Fibroblast of mammary gland (primary cell): ENCODE measurements at places on chromosomes 5 and 9.
A peak's percentile ranks its signal among the peaks of the same experiment; 100 is the strongest.

DNA sequence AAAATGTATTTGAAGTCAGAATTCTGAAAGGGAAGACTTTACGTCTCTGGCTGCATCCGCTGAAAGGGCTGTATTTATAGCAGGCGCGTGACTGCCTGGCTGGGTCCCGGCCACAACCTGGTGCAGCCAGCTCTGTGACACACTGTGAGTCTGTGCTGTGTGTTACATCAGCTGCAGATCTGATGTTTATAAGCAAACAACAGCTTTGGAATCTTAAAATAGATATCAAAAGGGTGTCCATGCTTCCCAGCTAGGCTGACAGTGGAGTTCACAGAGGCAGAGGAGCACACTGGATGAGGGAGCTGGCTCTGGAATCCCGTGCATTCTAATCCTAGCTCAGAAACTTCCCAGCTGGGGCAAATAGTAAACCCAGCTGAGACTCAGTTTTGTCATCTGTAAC is 433.4 kb upstream of the BRINP1 start:
- peak; percentile 17 for DNase-seq

GRCh38 chr9:38107811-38108304 is 38.8 kb upstream of the SHB start:
- no peak for DNase-seq

DNA sequence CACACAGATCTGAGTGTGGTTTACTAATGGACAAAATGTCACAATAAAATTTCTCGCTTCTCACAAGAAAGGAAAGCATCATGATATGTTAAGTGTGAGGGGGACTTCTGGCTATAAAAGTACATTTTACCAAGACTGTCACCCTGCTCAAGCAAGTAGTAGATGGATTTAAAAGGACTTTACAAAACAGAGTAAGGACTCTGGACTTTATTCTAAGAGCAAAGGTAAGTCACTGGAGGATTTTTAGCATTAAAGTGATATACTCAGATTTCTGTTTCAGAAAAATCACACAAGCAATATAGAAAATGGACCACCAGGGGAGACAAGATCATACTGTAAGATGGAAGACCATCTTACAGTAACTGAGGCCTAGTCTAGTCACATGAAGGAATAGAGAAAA is 19.7 kb downstream of the FANCC start:
- DNase-seq: no peak

- DNase-seq: no peak
Measured at GRCh38 chr9:4130166-4130565, 169.7 kb downstream of the GLIS3 start.

GRCh38 chr9:88060746-88061145 is 77.5 kb downstream of the SPATA31C2 start:
- DNase-seq: no peak

DNA sequence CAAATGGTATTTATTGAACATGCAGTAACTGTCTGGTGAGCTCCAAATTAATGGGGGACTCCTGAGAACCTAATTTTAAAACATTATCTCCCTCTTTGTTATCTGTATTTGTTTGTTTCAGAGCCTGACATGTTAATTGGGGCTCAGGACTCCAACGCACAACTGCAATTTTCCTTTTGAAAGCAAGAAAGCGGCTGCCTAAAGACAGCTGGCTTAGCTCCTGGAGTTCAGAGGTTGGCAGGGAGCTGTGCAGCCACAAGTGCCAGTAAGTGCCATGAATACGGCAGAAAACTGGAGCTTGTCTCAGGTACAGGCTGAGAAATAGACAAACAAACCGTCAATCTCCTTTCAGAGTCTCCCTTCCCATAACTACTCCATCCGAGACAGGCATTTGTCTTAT is 80.9 kb downstream of the PPP2R2B start:
- no peak for DNase-seq

- no peak for DNase-seq
Measured at GRCh38 chr5:98933445-98934072, 4.8 kb upstream of the CHD1 start.

DNA sequence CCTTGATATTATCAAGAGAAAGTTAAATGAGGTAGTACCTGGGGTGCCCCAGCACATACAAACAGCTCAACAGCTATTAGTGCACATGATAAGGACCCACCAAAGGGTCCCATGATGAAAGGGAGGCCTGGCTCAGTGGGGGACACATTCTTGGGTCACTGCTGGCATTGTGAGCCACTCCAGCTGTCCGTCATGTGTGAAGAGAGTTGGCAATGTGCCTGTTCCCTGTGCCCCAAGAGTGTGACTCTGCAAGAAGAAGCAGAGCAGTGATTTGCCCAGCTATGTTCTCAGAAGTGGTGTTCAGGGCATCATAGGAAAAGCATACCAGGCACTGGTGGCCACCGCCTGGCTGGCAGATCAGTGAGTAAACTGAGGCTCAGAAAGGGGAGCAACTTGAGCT is 37.1 kb upstream of the TDRD7 start:
- no peak for DNase-seq

DNA sequence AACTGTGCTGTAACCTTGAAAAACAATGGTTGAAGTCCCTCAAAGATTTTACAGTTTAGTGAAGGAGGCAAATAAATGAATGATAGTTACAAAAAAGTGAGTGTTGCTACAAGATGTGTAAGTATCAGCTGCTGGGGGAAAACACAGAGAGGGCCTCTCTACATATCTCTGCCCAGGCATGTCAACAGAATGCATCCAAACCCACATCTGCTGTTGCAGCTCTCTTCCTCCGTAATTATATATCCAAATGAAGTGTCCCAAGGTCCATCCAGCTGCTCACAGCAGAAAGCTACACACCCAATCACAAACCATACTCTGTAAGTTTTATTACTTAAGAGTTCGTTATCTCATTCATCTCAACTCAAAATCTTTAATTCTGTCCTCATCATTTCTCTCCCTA is 584.6 kb downstream of the ANXA1 start:
- no peak for DNase-seq

DNA sequence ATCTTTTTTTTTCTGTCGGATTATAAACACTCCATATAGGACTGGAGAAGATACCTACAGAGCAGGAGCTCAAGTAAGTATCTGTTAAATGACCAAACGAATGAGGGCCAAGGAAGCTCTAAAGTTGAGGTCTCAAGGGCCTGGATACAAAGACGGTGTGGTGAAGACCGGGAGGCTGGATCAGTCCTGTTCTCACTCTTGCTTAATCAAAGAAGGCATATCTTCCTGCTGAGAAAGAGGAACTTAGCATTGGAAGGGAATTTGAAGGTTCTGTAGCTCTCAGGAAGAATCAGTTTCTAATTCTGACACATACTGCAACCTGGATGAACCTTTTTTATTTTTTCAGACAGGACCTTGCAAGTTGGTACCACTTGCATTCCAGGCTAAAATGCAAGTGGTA is 28.3 kb upstream of the PAX5 start:
- DNase-seq: no peak

- peak; percentile 43 for DNase-seq
Measured at GRCh38 chr5:132498152-132498551, 7.6 kb upstream of the IRF1 start.
